Left ventricle myocardium superior (tissue), 1 donor: ENCODE measurements at places on chromosomes 5 and 9. TPM values are rescaled to one million over a fixed set of nuclear protein-coding genes. Genes with fewer than 3 reads are reported as not detected.

GRCh38 chr5:157076558-157076957, 17.6 kb upstream of the HAVCR1 start:
- DNase-seq = no peak

GRCh38 chr9:94919376-94920098, 193.0 kb downstream of the AOPEP start:
- peak; percentile 54 for DNase-seq

The HK3 gene
- 3.7 TPM for total RNA-seq

- DNase-seq = peak; percentile 64
Measured at GRCh38 chr5:78534148-78534904, 114.2 kb downstream of the LHFPL2 start.

The PCDHGB4 gene
- 5.4 TPM for total RNA-seq

GRCh38 chr5:143197260-143197656, 206.2 kb downstream of the NR3C1 start:
- no peak for DNase-seq

The DRD1 gene
- not detected for total RNA-seq
